ENCODE measurements at places on chromosomes 6 and 20. TPM values are rescaled to one million over a fixed set of nuclear protein-coding genes. Genes with fewer than 3 reads are reported as not detected.

The EDN3 gene
- not detected for total RNA-seq

The SRMS gene
- not detected for total RNA-seq

The SOX4 gene
- 4.5 TPM for total RNA-seq

The TBC1D7 gene
- total RNA-seq = 19.2 TPM

The GTPBP2 gene
- total RNA-seq = 33.7 TPM

The PRND gene
- total RNA-seq = 0.18 TPM

The WFDC12 gene
- not detected for total RNA-seq
